ENCODE measurements at places on chromosomes 7 and 10.

DNA sequence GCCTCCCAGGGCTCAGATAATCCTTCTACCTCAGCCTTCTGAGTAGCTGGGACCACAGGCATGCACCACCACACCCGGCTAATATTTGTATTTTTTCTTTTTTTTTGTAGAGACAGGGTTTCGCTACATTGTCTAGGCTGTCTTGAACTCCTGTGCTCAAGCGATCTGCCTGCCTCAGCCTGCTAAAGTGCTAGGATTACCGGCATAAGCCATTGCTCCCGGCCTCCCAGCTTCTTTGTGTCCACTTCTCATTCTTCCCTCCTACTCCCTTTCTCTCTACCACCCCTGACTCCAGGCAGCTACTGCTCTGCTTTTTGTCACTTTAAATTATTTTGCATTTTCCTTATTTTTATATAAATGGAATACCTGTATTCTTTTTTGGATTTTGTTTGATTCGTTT is 83.4 kb downstream of the PALS2 start:
- DNase-seq = no peak

DNA sequence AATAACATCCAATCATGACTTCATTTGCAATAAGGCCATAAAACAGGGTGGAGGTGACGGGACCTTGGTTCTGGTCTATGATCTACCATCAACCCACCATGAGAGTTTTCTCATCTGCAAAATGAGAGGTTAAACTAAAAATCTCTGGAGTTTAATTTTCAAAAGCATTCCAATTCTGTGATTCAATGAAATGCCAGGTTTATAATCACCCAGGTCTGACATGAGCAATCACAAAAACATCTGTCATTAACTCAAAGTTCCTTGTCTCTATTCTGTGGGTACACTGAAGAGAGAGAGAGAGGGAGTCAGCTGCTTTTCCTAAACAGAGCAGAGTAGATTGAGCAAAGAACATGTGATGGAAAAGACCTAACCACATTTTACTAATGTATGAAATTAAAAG is 75.4 kb downstream of the NUDCD3 start:
- no peak for DNase-seq

- DNase-seq = no peak
Observed at GRCh38 chr7:68173513-68173912, 1176.9 kb downstream of the TYW1 start.

DNA sequence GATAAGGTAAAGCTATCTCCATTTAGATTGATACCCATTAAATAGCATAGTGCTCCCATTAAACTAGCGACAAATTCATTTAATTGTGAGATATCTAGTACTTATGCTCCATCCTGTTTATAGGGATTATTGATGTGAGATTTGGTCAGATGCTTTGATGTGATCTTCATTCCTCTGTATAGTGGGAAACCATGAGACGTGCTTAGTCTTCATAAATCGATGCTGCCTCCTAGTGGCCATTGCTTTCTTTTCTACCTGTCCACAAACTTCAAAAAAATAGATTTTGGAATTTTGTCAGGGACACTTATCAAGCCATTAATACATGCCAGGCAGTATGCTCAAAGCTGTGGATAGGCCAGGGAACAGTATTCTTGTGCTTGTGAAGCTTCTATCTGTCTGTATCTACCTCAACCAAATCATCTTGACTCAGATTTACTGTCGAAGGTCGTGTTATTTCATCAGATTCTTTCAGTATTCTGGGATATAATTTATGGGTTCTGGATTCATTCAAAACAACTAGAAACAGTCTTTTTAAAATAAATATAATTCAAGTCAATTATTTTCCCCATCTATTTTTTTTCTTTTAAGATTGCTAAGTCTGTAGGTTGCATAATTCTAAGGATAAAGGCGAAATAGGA is 12.0 kb downstream of the LSM8 start:
- no peak for DNase-seq

GRCh38 chr10:104296687-104297436 is 27.9 kb downstream of the GSTO2 start:
- no peak for DNase-seq

- no peak for DNase-seq
Observed at GRCh38 chr10:99598011-99598410, 22.2 kb downstream of the SLC25A28 start.

GRCh38 chr7:20744954-20745446 is 41.7 kb downstream of the SP8 start:
- DNase-seq = no peak

DNA sequence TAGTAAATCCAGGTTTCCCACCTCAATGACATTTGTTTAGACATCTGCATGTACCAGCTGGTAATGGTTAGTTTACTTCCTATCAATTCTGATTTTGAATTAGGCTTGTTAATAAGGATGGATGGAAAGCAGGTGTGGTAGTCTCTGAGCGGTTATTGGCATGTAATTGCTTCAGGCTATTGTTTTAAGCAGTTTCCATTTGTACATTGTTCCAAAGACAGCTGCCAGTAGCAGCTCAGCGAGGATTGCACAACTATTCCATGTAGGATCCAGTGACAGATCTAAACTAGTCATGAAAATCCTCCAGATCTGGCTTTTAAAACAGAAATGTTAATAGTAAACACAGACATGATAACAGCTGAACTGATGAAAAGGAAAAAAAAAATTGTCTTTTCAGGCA is 436.0 kb upstream of the ADARB2 start:
- no peak for DNase-seq

GRCh38 chr10:104415526-104416165 is 62.0 kb downstream of the CFAP58 start:
- DNase-seq = no peak

All from type B pancreatic cell (in vitro differentiated cells).